Upper lobe of right lung (tissue), 1 donor: ENCODE measurements at places on chromosomes 1 and 21.

DNA sequence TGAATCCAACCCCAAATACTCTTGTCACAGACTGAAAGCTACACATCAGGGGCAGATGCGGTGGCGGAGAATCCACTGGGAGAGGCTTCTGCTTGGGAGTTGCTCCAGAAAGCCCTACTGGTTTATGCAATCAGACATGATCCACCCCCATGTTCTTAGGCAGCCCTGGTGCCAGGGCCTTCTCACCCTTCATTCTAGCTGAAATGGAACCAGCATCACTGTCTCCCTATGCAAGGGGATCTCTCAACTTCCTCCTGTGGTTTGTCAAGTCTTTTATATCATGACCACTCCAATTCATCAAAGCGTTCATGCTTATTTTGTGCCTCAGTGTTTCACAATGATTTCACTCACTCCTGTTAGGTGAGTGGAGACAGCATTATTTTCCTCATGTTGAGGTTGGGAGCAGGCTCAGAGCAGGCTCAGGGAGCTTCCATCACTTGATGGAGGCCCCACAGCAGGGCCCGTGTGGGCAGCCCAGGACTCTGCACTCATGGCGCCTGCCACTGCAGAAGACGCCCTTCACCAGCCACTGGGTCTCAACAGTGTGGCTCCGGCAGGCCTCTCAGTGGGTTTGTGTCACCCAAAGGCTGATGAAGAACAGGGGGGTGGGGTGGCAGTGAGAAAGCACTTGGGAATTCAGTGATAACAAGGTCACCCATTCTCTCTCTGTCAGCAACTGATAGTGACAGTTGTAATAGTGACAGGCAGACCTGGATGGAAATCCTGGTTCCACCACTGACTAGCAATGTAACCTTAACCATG lies 67.1 kb downstream of the CD58 start:
- no peak for DNase-seq

GRCh38 chr1:217526636-217527035 lies 104.3 kb downstream of the GPATCH2 start:
- DNase-seq, result no peak

DNA sequence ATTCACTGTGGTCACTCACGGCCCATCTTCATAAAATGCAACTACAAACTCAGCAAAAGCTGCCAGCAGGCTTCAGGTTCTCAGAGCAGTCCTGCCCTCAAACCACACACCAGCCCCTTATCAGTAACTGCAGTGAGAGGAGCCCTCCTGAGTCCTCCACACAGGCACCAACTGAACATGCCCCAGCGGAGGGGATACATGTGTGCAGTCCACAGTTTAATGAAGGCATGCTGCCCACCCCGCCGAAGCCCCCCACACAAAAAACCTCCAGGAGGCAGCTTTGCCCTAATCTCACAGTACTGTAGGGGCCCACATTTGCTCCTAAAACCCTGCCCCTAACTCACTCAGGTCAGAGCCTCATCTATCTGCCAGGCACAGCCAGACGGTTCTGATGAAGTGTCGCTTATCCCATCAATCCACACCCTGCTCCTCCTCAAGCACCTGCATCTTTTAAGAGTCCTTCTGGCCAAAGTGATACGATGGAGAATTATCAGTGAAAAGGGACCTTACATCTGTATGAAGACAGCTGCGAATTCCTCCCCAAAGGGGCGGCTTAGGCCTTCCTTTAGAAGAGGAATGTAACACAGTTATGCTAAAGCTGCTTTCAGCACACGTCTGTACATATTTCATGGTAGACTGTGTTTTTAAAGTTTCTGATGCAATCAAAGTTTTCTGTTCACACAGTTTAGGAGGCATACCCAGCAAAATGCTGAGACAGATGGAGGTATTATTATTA lies 3.5 kb downstream of the ABCB10 start:
- no peak for DNase-seq

GRCh38 chr1:55974714-55975441 lies 604.5 kb downstream of the PLPP3 start:
- no peak for DNase-seq

DNA sequence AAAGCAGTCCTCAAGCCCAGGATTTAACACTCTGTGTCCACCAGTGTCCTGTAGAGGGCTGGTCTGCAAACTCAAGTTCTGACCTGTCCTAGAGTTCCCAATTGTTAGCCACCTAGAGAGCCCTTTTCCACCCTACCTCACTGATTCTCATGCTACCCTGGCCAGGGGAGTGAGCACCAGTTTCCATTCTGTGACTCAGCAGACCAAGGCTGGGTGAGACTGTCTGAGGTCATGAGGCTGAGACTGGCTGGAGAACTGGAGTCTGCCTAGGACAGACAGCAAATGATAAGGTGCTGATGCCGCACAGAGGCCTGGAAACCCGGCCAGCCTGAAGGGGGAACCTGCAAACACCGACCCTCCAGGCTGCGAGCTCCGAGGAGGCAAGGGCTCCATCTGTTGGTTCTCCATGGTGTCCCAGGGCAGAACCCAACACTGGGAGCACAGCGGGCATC lies 13.7 kb downstream of the GLIS1 start:
- DNase-seq, result no peak

- DNase-seq, result no peak
Measured at GRCh38 chr1:241640867-241641622, 876 bp upstream of the CHML start.

GRCh38 chr1:199791495-199791894 lies 236.0 kb upstream of the NR5A2 start:
- no peak for DNase-seq
